ENCODE measurements at places on chromosomes 11 and 22. TPM values are rescaled to one million over a fixed set of nuclear protein-coding genes. Genes with fewer than 3 reads are reported as not detected.

DNA sequence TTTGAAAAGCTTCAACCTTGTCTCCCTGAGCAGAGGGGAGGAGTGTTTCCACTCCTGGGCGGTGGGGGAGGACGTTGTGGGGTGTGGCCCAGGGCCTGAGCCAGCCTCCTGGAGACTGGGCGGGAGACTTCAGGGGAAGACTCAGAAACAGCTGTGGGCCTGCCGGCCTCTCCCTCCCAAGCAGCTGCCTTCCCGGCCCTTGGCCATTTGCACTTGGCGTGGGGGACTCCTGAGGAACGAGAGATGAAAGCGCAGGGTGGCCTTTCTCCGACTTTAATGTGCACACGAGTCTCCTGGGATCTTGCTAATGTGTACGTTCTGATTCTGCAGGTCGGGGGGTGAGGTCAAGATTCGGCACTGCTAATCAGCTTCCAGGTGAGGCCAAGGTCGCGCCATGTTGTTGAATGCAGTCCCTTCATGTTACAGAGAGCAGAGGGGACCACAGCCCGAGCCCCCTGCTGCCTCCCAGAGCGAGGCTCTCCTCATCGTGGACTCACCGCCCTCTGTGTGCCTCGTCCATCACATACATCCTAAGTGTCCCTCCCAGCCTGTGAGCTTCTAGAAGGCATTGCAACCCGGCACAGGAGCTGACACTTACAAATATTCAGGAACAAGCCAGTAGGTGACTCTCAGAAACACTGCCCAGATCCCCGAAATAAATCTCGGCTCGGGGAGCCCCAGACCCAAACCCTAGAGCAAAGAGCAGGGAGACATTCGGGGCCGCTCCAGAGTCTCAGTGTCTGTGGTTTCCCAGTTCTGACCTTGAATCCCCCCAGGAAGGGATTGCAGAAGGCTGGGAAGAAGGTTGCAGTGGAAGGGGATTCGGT lies 7.7 kb downstream of the LIF start:
- DNase-seq, result peak; percentile 70

Gene CALCA
- 0.67 TPM for total RNA-seq

- no peak for DNase-seq
Measured at GRCh38 chr22:17411213-17411612, 42.0 kb downstream of the CECR2 start.

DNA sequence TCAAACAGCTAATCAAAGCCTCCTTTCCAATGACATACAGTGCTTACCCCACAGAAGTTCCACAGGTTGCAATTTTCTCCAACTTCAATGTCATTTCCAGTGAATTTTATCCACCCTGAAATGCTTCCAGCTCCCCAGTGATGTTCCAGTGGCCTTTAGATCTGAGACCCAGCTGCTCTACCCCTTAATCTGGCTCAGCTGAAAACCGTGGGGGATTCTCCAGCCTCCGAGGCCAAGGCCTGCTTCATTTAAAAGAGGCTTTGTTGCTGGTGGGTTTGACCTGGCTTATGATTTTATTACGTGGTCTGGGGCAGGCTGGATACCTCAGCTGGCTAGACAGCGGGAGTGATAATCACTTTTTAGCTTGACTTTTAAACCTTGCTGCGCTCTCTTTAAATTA lies 10.9 kb downstream of the HEPHL1 start:
- no peak for DNase-seq

Gene SDHAF2
- 24.9 TPM for total RNA-seq

Gene ABCG4
- not detected for total RNA-seq

GRCh38 chr11:104432981-104433380 lies 269.0 kb upstream of the PDGFD start:
- no peak for DNase-seq

Gene MFNG
- 22.3 TPM for total RNA-seq

DNA sequence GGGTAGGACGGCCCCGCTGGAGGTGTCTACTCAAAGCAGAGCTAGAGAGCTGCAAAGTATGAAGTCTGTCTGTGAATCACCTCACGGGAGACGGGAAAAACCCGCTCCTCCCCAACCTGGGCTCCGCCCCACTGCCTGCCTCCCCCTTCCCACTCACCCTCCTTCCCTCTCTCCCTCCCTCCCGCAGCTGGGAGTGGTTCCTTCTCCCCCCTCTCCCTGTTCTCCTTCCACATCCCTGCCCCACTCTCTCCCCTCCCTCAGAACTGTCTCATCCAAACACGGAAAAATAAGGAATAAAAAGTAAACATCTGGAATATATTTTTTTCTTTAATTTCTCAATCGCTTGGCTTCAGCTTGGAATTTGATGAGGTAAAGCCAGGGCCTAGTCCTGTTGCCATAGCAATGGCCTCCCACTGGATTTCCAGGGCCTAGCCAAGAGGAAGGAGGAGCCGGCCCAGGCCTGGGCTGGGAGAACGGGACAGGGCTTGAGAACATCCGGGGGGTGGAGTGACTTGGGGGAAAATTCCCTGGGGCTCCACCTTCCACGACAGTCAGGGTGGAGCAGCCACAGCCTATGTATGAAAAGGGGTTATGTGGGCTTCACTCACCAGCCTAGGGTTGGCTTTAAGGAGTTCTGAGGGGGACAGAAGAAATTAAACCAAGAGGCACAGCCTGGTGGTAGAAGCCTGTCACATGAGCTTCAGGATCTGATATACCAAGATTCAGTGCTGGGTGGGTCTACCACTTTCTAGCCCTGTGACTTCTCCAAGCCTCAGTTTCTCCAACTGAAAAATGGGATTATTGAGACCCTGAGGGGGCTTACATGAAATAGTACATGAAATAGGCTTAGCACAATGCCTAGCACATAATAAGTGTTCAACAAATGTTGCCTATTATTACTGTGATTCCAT lies 2.2 kb downstream of the TNKS1BP1 start:
- peak; percentile 94 for DNase-seq
